Ovary (tissue), 10 donors: ENCODE measurements at places on chromosomes 3 and 15.

- no peaks in the 10 kb centered on the region for H3K27me3 ChIP-seq
Observed at GRCh38 chr3:196397941-196398340, 34.3 kb downstream of the UBXN7 start.

GRCh38 chr3:128076483-128077201 lies 24.4 kb downstream of the SEC61A1 start:
- H3K4me3 ChIP-seq: peak overlapping the region; percentile 32
- no peaks in the 10 kb centered on the region for H3K36me3 ChIP-seq
- no peak overlapping the region for H3K27ac ChIP-seq
- H3K4me1 ChIP-seq: peaks cover 6% of the 10 kb centered on the region

DNA sequence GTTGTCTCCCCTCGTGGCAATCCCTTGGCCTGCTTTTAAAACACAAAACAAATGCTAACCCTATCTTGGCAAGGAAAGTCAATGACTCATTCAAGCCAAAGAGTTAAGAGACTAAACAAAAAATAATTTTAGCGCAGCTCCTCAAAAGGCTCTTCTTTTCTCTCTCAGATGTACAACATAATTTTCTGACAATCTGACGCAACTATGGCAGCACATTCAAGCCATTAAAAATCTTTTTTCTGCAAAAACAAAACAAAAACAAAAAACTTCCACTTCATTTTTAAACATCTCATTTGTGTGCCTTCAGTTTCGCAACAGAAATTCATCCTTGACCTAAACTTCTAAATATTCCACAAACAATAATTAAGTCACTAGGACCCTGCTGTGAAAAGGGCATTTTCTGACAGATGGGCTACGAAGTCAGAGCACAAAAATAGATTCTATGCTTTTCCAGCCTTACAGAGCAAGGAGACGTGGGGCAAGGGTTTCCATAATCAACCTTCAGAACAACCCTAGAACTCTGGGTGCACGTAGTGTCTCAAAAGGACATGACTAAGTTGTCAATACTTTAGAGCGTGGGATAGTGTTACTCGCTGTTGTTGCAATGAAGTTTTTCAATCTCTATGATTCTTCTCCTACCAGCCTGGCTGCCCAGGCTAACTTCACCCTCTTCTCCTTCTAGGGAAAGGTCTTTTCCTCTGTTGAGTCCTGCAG lies 84.3 kb downstream of the MB21D2 start:
- H3K27ac ChIP-seq: peak overlapping the region; percentile 49
- H3K27me3 ChIP-seq: no peaks in the 10 kb centered on the region
- no peak overlapping the region for H3K4me3 ChIP-seq

DNA sequence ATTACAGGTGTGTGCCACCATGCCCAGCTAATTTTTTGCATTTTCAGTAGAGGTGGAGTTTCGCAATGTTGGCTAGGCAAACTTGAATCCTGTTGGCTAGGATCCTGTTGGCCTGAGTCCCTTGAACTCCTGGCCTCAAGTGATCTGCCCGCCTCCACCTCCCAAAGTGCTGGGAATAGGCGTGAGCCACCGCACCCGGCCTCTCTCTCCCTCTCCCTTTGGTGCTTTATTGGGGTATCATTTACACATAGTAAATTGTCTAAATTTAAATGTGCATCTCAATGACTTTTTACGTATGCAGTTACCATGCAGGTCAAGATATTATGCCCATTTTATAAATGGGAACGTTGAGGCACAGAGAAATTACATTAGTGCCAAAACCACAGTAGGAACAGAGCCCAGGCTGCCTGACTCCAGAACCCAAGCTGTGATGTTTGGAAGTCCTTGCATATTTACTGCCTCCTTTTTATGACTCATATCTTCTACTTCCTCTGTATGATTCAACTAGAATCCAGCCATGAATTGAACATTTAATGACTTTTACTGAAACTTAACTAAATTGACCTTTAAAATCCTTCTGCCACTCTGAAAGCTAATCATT lies 34.0 kb upstream of the RPP14 start:
- no peak overlapping the region for H3K4me3 ChIP-seq
- H3K36me3 ChIP-seq: no peaks in the 10 kb centered on the region
- no peaks in the 10 kb centered on the region for H3K27me3 ChIP-seq
- no peak for DNase-seq

DNA sequence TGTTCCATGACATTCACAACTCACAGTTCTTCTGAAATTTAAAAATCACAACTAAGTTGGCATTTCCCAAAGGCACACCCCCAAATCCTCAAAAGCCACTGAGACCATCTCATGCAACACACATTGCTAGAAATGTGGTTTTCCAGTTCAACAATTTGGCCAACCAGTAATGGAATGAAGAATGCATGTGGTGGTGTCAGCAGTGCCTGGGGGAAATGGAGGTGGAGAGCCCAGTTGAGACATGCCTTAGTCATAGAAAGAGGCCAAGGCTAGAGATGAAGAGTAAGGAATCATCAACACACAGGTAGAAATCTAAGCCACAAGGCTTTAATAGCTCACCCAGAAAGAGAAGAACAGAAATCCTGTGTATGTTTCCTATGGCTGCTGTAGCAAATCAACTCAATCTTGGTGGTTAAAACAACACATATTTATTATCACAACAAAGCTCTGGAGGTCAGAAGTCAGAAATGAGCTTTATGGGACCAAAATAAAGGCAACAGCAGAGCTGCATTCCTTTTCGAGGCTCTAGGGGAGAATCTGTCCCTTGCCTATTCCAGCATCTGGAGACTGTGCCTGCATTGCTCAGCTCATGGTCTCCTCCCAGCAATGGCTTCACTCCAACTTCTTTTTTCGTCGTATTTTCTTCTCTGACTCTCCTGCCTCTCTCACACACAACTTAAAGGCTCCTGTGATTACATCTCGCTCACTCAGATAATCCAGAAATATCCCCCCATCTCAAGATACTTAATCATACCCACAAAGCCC lies 54.0 kb downstream of the SNTN start:
- no peak overlapping the region for H3K27ac ChIP-seq
- H3K4me3 ChIP-seq: no peak overlapping the region
- no peaks in the 10 kb centered on the region for H3K36me3 ChIP-seq
- no peaks in the 10 kb centered on the region for H3K4me1 ChIP-seq

DNA sequence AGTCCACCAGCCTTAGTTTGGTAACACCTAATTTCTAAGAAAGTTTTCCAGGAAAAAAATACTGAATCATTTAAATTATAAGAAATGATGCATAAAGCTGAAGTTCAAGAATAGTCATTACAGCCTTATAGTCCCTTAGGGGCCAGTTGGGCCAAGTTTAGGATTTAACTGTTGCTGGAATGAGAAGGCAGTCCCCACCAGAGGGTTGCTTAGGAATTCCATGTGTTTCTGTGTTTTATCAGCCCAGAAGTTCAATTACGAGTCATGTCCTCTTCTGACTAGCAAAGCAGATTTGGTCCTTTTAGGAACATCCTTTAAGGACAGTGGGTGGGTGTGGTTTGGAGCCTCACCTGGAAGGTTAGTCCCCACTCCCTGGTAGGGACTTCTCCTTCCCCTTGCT lies 57.0 kb upstream of the NR2E3 start:
- H3K27ac ChIP-seq: no peak overlapping the region
- H3K4me1 ChIP-seq: no peaks in the 10 kb centered on the region
- no peaks in the 10 kb centered on the region for H3K27me3 ChIP-seq
- DNase-seq: no peak
- no peak overlapping the region for H3K4me3 ChIP-seq
- H3K36me3 ChIP-seq: no peaks in the 10 kb centered on the region
